Eye (tissue), 1 donor: ENCODE measurements at places on chromosomes 1 and 21.

DNA sequence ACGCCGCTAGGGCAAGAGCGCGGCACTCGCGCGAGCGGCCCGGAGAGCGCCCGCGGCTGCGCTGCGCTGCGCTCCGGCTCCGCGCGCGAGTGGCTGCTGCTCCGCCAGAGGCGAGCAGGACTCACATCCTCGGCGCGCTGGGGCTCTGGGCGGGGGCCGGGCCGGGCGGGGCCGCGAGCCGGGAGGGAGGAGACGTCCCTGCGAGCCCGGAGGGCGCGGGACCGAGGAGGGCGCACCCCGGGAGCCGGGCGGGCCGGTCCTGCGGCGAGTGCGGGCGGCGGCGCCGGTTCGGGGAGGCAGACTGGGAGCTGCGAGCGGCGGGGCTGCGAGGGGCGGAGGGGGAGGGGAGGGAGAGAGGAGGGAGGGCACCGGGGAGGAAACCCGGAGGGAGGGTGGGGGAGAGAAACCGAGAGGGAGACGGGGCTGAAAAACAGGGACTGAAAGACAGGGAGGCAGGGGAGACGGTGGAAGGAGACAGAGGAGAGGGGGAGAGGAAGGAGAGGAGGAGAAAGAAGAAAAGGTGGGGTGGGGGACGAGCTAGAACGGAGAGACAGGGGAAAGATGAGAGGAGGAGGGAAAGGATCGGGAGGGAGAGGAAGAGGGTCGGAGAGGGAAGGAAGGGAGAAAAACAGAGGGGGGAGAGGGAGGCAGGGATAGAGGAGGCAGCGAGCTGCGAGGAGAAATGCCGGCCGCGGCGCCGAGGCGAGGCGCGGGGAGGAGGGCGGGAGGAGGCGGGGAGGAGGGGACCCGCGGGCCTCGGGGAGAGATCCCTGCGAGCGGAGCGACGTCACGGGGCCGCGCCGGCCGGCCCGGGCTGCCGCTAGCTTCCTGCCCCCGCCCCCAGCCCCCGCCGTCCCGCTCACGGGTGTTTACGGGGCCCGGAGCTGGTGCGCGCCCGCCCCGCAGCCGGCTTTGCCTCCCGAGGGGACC is at the start of gene CAMK2N1:
CAMK2N1 (minus strand) TSS at position 684 of the 930 bp plus-strand sequence. CDS start 831 bp downstream, outside the sequence.
- DNase-seq: peak; percentile 88

GRCh38 chr21:37240978-37241377 is 26.2 kb downstream of the VPS26C start:
- DNase-seq: no peak

- no peak for DNase-seq
Measured at GRCh38 chr1:173853074-173853473, 14.7 kb downstream of the GAS5 start.

GRCh38 chr1:9855186-9855585 is 31.4 kb upstream of the CLSTN1 start:
- no peak for DNase-seq

GRCh38 chr1:4346131-4346530 is 308.3 kb upstream of the AJAP1 start:
- DNase-seq: no peak

- no peak for DNase-seq
Measured at GRCh38 chr1:211359876-211360275, 33.2 kb downstream of the TRAF5 start.

DNA sequence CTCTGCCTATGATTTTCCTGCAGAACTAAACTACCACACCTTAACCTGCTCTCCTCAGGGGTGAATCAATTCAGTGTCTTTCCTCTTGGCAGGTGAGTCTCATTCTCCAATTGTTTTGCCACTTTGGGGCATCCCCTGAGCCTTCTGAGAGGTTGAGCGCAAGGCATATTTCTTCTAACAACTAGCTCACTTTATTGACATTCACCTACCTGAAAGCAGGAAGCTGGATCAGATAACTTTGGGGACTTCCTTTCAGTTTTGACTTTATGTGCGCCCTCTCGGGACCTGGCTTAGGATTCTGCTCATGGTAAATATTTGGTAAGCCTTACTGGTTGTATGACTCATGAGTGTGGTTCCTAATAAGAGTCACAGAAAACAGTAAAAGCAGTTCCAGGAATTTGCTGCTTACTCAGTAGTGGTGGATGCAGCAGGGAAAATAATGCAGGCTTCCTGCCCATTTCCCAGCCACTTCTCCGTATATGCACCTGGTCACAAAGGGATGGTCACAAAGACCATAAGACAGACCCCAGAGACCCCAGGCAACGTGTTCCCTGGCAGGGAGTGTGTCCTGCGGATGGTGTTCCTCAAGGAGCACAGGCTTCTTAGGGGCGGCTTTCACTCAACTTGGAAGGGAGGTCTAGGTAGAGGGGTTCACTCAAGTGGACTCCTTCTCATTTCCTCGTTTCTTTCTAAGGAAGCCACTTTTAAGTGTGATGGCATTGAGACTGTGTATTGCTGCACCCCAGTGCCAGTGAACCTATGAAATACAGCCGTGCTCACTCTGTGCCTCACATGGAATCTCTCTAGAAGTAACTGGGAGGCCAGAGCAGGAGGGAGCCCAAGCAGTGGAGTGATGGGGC is 22.0 kb upstream of the BATF3 start:
- DNase-seq: no peak

DNA sequence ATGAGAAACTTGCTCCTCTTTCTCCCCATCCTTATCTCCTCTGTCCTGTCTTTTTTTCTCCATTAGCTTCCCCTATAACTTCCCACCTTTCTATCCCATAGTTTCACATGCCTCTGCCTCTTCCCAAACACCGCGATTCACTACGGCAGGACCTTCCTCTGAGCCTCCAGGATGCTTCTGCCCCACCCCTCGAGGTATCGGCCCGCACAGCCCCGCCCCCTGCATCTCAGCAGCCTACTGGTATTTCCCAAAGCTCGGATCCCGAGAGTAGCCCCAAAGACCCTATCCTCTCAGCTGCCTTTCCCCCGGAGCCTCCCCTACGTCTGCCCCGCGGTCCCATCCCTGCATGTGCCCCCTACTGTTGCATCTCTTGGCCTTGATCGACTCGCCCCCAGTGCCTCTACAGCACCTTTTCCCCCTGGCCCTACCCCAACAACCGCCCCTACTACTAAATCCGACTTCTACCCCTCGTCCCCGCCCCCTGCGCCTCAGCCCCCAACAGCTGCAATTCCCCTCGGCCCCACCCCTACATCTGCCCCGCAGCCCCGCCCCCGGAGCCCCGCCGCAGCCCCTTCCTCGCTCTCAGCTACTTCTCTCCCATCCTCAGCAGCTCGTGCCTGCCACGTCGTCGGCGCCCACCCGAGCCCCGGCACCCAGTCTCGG is 512 bp downstream of the PIAS3 start:
- DNase-seq: no peak

- no peak for DNase-seq
Measured at GRCh38 chr1:164781972-164782371, 223.0 kb downstream of the PBX1 start.

- no peak for DNase-seq
Measured at GRCh38 chr1:20183035-20183434, 2.9 kb upstream of the UBXN10 start.

DNA sequence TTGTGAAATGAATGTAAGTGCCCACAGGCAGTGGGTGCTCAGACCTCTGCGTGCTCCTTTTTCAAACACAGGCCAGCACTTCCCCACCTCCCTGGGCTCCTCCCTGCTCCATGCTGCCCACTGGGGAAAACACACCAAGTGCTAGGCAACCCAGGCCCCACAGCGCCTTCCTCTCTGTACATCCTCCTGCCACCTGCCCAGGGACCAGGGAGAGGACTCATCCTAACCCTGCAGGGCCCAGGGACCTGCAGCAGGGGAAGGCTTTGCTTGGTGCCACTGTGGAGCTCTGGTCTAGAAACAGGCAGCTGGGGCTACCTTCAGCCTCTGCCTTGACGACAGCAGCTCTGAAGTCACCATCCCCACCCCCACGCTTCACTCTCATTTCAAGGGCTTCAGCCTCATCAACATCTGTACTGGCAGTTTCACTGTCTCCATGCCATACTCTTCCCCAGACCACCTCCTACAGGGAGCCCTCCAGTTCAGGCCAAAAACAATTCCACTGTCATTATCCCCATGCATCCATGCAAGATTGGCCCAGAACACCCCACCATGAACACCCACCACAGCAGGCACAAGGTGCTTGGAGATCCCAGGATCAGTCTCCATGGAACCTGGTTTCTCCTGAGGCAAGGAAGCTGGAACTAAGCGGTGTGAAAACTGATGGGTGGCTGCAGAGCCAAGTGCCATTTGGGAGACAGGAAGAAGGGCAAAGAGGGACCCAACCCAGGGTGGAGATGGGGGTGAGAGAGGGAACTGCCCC is 1.1 kb downstream of the IGSF8 start:
- no peak for DNase-seq

DNA sequence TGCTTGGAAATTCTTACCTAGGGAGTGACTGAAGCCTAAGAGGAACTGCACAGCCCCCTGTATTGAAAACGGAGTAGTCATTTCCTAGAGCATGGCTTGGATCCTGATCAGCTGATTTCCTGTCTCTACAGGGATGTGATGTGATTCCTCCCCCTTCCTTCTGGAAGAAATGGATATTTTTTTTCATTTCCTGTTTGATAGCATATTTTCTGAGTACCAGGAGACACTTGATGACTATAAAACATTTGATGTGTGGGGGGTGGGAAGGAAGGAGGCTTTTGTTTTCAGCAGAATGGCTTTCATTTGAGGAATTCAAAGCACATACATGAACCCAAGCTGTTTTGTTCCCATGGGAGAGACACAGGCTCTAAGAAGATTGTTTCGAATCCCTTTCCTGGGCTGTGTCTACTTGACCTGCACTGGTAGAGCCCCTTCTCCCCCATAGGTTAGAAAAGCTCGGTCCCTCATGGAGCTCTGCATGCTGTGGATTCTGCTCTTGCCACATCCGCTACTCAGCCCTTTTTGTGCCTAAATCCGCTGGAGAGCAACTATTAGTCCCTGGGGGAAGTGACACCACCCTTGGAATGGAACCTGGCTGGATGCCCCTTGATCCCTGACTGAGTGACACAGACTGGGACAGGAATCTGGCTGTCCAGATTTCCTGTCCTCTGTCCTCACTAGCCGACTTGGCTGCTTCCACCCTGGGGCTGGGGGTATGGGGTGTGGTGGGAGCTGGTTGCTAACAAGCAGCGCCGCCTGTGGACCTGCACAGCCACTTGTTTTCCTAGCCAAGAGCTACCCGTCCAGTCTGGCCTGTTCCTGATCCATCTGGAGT is 71.8 kb upstream of the MACF1 start:
- DNase-seq: peak; percentile 67

GRCh38 chr1:151942882-151943281 is 33.6 kb upstream of the THEM4 start:
- no peak for DNase-seq

DNA sequence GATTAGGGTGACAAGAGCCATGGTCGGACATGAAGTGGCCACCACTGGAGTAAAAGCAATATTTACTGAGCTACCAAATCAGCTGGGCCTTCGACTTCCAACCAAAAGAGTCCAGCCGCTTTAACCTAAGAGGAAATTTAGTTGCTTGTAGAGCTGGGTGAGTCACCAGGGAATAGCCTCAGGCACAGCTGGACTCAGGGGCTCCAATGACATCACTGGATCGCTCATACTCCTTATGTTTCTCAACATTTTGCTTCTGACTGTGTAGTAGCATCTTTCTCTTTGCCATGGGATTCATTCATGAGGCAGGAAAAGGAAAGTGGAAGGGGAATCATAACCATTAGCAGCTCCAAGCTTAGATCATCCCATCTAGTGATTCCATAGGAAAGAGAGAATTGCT is 664.4 kb downstream of the MATN1 start:
- DNase-seq: peak; percentile 10

GRCh38 chr1:83762416-83762815 is 236.5 kb downstream of the TTLL7 start:
- DNase-seq: peak; percentile 44
